ENCODE measurements at places on chromosomes 3 and 15.

DNA sequence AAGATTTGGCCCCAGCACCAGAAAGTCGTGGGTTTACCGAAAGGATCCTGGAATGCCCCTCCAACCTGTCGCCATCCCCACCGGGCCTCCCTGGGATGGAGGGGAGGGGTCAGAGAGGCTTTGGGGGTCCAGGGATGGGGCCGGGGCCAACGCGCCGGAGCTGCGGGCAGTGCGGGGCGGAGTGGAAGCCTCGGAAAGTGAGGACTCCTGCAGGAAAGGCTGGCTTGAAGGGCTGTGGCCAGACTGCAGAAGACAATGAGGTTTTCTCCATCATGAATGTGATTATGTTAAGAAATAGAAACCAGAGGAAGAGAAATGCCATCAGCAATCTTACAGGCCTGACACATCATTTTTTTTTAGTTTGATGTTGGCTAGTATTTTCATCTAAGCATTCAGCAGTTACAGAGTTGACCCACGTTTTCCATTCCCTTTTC lies 738 bp downstream of the YEATS2 start:
- DNase-seq, result no peak

DNA sequence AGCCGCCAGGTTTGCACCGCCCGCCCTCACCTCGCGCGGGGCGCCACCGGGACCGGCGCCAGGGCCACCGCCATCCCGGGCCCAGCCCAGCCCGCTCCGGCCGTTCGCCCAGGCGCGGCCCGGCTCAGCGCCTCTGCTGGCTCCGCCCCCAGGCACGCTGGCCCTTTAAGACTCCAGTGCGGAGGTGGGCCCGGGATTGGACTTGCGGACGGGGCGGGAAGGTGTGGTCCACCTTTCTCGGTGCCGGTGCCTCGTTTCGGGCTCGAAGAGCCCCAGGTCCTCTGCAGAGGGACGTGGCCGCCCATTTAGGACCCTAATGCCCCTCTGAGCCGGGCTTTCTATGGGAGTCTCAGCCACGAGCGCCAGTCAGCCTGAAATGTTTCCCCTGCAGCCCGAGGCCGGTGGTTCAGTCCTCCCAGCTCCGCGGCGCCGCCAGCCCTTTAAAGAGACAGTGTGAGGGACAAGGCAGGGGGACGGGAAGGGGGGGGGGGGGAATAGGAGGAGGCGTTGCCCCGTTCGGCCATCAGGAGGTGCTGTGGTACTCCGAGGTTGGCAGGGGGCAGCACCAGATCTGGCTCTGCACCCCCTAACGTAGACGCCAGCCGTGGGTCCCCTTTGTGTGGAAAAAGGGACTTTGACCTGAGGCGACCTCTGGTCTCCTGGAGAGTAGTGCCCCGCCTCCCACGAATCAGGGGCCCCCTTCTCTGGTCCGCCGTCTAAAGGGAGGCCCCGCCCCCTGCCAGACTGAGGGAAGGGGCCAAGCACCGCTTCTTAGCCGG lies 1.0 kb downstream of the HYAL2 start:
- peak; percentile 67 for DNase-seq

DNA sequence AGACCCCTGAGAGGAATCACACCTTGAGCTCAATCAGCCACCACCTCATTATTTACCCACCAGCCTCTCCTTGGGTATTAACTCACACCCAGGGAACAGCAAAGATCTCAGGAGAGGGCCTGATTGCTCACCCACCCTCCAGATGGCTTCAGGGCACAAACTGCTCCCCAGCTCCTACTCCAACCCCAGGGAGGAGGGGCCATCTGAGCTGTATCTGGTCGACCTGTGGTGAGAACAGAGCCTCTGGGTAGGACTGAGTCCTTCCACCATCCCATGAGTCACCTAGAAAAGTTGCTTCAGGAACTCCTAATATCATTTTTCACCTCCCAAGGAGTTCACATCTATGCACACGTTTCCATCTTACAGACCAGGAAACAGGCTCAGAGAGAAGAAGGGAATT lies 44.8 kb upstream of the HES1 start:
- DNase-seq, result no peak

GRCh38 chr3:38084334-38085310 lies 45.6 kb downstream of the DLEC1 start:
- no peak for DNase-seq

DNA sequence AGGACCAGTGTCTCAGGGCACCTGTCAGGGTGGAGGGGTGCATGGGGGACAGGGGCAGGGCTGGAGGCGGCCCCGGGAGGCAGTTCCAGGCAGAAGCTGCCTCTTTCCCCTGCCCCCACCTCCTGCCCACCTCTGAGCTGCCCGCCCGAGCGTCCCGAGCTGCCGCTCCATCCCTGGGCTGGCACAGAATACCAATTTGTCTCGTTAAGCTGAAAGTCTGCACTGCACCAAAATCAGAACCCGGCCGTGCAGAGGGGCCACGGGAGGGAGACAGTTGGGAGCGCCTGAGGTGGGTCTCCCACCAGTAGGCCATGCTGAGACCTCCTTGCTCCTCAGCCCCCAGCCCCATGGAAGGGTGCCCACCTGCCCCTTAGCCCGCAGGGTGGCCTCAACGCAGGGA lies 1.3 kb upstream of the ATP2B2 start:
- DNase-seq, result no peak

DNA sequence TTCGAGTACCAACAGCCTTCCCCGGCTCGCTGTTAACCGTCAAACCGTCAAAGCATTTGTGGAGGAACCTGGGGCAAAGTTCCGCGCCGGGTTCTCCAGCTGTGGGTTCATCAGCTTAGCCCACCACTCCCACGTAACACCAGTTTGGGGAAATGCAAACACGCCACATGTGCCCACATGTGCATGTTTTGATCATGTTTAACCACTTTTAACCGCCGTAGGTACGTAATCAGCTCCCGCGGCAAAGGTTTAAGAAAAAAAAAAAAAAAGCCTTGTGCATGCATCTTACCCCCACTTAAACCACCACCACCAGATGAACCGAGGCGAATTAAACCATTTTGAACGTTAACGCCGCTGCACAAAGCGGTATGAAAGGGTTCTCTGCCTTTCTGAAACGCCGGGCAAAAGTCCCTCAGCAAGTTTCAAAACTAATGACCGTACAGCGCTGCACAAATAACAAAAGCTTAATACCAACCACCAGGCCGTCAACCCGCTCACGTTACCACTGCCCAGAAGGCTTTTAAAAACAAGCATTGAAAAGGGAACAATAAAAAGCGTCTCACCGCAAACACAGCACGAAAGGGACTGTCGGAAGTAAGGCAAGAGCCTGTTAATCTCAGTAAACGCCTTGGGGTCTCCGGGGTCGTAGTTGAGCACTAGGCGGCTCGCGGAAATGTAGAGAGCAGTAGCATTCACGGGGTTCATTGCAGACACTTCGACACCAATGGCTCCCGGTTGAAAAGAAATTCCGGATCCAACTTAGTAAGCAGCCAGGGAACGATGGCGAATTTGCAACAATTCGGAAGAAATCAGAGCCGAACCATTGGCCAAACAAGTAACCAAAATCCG lies 1.5 kb downstream of the MSL2 start:
- peak; percentile 42 for DNase-seq

DNA sequence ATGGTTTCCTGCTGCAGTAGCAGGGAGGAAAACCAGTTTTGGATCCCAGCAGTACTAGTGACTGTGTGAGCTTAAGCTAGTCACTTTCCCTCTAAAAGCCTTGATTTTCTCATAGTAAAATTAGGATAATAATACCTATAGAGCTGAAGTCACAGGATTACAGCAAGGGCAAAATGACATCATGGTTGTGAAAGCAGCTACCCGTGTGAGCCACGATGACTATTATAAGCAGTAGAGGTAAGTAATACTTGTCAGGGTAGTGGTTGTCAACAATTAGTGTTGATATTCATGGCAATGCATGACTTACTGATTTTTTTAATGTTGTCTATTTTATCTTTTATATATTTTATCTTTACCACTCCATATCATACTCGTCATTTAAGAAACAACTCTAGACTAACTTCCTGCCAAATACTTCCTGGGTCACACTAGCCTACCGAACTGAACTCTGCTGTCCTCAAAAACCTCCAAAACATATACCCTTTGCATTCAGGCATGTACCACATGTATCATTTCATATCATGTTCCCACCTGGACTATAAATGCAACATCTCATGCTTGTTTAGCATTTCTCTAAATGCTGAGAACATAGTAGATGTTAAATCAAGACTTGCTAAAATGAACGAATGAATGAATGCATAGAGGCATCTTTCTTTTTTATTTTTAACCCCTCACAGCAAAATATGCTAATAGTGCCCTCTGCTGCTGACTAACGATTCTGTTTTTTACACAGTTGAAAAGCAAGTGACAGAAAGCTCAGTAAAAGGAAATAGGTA lies 172.6 kb downstream of the P3H2 start:
- DNase-seq, result no peak

GRCh38 chr3:16311960-16312451 lies 47.0 kb downstream of the OXNAD1 start:
- DNase-seq, result no peak

DNA sequence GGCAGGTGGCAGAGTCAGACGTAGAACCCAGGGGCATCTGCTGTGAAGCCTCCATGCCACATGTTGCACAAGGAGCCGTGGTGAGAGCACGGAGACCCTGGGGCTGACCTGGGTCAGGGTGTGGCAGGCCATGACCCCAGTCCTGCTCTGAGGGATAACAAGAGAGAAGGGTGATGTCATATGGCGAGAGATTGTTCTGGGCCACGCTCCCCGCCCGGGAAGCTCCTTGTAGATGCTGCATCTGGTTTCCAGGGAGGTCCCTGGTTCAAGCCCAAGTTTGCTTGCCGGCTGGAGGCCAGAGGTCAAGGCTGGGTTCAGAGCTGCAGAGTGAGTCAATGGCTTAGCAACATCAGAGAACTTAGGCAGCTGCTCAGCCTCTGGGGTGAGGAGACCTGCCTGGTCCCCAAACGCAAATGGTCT lies 17.3 kb downstream of the FGD5 start:
- no peak for DNase-seq

DNA sequence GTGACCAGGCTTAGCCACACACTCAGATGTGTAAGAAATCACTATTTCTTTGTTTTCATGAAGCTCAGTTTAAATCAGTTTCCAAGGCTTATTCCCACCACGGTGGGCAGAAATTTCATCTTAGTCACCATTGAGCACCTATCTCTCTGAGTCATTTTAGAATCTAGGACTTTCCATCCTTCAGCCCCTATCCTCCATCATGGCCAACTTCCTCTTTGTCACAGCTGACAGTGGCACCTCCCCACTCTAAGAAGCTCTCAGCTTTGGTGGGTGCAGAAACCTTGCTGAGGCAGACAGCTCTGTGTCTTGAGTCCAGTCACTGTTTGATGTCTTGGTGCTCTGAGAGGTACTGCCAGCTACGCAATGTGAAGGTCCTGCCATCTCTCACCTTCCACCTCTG lies 32.9 kb downstream of the SNTN start:
- no peak for DNase-seq

DNA sequence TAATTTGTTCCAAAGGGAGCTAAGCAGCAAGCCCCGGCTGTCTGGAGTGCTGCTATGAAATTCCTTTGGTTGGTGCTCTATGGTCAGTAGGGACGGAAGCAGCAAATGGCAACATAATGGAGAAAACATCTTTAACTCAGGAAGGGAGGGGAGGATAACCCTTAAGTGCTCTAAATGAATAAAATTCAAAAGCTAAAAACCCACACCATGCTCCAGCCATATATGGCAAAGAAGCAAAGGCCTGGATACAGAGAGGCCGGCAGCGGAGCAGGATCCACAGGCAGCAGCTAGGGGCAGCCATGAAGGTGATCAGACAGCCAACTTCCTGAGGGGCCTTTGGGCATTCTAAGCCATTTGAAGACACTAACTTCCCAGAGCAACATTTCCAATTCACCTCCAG lies 38.9 kb downstream of the IL17RD start:
- DNase-seq, result no peak

DNA sequence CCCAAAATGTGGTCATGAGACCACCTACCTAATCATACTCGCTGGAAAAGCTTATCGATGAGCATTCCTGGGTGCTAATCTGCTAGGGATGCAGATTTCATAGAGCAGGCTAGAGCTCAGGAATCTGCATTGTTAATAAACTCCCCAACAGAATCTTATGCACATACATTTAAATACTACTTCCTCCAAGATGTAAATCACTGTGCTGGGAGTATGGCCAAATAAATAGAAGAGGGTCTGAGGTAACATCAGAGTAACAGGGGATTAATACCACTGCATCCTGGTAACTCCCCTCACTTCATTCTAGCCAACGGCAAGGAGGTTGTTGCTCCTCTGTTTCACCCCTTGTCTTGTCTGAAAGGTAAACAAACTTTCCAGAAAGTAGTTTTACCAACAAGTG lies 118.3 kb upstream of the SEMA6D start:
- no peak for DNase-seq

- no peak for DNase-seq
Observed at GRCh38 chr3:159950156-159950898, 38.3 kb upstream of the IL12A start.

DNA sequence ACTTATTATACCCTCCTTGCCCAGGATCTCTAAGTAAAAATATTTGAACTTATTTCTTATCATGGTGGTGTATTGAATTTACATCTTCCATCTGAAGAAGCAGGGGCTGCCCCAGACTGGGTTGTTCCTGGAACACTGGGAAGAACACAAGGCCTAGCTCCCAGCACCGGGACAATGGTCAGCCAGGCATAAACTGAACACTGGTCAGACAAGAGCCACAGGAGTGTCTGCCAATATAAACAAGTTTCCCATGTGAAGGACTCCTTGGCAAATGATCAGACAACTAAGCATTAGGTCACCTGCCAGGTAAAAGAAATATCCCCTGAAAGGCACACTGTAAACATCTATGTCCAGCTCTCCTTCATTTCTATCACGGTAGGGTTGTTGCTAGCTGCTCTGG lies 172.4 kb downstream of the ATP8B4 start:
- DNase-seq, result no peak

GRCh38 chr3:75176937-75177336 lies 487.2 kb upstream of the FRG2C start:
- no peak for DNase-seq

- no peak for DNase-seq
Observed at GRCh38 chr3:77370413-77370812, 330.5 kb downstream of the ROBO2 start.
